ENCODE measurements at places on chromosomes 11 and 22.

GRCh38 chr11:79062814-79063762 lies 377.7 kb downstream of the TENM4 start:
- DNase-seq = peak; percentile 41

DNA sequence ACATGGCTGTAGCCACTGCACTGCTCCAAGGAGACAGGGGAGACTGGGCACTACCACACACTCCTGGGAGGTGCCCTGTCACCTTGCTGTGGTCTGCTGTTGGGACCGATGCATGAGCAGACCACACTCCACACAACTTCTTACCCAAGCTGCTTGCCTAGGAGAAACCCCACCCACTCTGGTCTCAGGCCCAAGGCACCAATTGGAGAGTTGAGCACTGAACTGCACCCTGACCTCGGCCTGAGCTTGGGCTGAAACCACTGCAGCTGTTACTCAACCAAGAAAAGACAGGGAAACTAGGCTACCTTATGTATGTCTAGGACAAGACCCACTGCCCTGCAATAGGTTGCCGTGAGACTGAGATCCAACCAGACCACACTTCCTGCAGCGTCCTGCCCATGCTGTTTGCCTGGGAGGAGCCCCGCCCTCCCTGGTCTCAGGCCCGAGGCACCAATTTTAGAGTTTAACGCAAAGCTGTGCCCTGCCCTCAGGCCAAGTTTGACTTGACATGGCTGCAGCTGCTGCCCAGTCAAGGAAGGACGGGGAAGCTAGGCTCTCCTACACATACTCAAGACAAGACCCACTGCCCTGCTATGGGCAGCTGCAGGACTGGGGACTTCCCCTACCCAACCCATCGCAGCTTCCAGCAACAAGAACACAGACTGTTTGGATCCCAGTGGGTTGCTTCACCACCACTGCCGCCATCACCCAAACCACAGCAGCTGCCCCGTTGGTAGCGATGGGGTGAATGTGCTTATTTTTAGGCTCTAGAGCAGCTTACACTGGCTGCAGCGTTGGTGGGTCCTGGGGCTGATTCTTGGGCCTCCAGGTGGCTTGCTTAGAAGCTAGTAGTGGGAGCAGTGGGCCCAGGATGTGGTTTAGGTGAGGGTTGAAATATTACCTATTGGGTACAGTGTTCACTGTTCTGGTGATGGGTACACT lies 66.8 kb downstream of the BRD1 start:
- DNase-seq = no peak

GRCh38 chr11:79095424-79095823 lies 345.4 kb downstream of the TENM4 start:
- DNase-seq = no peak

DNA sequence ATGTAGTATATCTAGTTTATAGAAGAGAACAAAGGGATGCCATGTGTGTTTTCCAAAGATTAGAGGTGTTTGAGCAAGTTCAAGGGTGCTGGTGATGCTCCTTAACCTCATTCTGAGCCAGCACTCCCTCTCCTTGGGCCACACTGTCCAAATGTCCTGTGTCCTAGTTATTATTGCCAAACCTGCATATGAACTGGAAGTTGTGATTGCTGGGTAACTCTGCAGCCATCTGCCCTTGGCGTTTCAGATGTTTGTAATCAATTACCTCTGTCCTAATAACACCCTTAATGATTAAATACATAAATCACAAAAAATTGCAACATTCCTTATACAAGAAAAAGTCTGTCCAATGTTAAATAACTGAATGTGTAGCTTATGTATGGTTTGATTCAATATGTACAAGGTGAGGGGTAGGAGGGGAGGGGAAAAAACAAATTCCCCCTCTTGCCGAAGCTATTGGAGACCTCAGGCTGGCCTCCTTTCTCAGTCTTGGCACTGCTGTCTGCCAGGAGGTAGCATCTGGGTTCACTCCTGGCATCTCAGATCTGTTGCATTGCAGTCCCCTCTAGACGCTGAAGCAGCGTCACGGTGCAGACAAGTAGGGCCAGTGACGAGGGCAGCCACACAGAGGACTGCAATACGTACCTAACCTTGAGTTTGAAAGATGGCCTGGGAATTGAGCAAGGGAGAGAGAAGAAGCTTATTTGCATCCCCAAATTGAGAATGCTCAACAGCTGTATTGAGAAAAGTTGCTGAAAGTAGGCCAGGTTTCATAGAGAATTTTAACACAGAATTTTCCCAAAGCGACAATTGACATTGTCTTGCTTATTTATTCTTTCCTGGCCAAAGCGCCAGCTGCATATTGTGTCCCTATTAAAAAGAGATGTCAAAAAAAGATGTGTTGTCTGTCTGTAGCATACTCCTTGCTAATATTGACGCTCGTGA lies 89.6 kb upstream of the ARHGAP32 start:
- DNase-seq = no peak

DNA sequence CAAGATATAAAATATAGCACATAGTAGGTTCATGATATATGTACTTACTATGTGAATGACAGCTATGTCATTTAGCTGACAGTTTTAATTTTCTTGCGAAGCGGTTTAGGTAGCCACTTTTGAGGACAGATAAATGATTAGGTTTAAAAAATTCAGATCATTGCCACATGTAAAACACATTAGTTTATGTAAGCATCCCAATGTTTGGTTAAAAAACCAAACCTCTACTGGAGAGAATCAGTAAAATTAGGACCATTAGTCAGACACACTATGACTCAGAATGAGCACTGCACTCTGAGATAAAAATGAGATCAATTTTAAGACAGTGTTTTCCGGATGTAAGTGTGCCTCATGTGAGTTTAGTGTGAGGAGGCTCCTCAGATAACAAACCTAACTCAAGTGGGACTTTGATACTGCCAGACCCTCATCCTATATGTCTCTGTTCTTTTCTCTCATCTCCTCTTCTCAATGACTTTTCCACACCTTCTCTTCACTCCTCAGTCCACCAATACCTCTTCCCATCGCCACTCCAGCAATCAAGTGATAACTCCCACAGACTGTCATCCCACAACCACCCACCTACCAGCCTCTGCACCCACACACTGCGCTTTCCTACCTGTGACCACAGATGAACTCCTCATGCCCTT lies 6.8 kb upstream of the OR2AT4 start:
- DNase-seq = peak; percentile 48

GRCh38 chr22:44160421-44160820 lies 20.3 kb upstream of the PARVG start:
- no peak for DNase-seq

DNA sequence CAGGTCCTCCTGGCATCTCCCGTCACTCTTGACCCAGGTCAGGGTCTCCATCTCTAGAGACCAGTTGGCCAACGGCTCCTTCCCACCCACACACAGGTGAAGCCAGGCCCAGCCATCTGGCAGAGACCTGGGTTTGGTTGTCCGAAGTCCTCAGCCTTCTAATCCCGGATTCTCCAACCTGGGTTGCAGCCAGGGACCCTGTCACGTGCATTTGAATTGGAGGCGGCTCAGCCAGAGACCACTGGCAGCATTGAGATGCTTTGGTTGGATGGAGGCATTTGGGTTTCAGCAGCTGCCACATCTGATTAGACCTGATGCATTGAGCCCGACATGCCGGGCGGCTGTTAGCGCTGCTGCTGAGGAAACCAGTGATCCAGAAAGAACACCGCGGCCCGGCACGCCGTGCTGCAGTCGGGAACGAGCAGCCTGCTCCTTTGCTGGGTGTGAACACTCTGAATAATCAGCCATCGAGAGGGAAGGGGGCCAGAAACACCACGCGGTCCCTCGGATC lies 163.2 kb downstream of the BRD1 start:
- no peak for DNase-seq
